ENCODE measurements at places on chromosomes 5 and 9.

GRCh38 chr5:109838157-109838556 is 148.4 kb downstream of the MAN2A1 start:
- DNase-seq, result no peak

- peak; percentile 79 for DNase-seq
These were observed 22.4 kb downstream of the CCL28 start for GRCh38 chr5:43389679-43390329.

DNA sequence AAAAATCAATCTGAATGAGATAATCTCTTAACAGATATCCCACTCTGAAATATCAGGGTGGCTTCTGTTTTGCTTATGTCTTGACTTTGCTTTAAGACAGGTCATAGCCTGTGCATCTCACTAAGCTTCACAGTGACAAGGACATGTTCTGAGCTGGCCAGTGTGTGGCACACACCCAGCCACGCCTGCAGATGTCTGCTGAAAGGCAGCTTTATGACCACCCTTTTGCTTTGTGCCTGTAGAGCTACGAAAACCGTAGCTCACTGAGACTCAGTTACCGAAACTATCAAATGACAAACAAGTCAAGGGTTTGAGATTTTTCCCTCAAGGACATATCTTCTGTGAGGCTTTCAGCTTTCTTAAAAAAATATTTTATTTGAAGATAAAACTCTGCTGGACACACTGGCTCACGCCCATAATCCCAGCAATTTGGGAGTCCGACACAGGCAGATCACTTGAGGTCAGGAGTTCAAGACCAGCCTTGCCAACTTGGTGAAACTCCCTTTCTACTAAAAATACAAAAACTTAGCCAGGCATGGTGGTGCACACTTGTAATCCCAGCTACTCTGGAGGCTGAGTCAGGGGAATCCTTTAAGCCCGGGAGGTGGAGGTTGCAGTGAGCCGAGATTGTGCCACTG is 233.2 kb downstream of the SPATA31A1 start:
- peak; percentile 42 for DNase-seq

DNA sequence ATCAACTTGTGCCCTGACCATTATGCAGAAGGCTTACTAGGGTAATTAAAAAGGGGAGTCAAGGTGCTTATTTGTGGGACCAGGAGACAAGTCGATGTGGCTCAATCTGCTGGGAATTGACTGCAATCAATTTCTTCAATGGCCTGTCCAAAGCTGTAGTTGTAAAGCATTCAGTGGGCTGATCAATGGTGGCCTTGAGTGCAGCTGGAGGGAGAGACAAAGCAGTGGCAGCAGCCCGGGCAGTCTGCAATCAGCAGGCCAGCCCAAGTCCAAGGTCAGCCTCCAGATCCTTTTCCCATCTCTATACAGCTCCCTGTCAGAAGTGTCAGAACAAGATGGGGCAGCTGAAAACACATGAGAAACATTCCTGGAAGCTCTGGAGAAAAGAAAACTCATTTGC is 51.0 kb upstream of the BRINP1 start:
- no peak for DNase-seq

DNA sequence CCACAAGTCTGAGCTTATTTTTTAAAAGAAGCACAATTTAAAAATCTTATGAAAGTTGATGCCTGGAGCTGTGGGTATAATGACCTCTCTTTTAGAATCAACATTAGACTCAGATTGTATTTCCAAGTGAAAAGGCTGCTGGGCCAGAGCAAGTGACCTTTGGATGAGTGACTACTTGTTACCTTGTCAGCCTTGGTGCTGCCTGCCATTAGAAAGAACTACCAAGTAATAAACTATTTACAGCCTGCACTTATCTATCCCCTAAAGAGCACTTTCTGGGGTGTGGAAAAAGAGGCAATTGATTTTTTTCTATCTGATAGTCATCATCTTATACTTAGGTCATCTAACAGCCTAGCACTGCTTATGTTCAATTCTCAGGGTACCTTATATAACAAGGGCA is 134.9 kb upstream of the FBXL17 start:
- DNase-seq, result no peak

GRCh38 chr9:14418941-14419937 is 105.3 kb upstream of the NFIB start:
- DNase-seq, result peak; percentile 45

DNA sequence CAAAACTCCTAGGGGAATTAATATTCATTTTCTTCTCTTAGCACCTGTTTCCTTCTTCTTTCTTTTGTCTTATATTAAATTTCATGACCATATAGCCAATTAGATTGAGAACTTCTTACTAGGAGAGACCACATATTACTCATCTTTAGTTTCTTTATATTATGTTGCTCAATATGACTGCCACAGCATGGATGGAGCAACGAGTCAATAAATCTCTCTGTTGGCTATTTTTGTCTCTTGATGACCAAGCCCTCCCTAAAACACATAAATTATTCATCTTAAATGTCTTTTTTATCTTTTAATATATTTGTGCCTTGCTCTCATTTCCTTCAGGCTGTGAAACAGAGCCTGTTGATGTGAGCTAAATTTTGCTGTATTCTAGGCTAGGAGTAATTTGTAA is 123.0 kb downstream of the ADAMTSL1 start:
- no peak for DNase-seq

DNA sequence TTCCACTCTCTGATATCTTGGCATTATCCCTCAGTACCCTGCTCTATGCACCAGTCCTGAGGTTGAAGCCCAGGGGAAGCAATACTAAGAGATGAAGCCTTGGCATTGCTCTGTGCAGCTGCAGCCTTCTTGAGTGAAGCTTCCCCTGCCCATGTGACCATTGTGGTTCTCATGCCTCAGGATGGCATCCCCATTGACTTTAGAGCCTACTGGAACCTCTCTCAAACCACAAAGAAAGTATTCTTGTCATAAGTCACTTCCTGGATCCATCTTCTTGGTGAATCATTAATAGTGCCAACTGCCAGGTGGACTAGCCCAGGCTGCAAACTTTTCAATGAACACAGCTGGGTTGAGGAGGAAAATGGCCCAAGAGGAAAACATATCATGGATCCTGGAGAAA is 283.9 kb upstream of the RFX3 start:
- no peak for DNase-seq

DNA sequence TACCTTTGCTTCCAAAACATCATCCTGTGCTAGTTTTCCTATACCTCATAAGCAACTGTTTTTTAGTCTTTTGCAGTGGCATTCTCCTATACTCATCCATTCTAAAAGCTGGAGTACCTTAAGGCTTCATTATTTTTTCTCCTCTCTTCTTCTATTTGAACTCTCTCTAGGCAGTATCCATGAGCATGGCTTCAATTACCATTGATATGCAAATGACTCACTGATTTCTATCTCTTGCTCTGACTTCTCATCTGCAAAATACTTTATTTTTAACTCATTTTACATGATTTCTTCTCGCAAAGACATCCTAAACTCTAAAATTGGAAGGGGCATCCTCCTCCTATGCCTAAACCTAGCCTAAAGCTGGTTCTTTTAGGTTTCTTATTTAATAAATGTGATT is 365.1 kb upstream of the NUDT12 start:
- no peak for DNase-seq

- DNase-seq, result no peak
These were observed 73.2 kb downstream of the PGM5 start for GRCh38 chr9:68429631-68430030.

DNA sequence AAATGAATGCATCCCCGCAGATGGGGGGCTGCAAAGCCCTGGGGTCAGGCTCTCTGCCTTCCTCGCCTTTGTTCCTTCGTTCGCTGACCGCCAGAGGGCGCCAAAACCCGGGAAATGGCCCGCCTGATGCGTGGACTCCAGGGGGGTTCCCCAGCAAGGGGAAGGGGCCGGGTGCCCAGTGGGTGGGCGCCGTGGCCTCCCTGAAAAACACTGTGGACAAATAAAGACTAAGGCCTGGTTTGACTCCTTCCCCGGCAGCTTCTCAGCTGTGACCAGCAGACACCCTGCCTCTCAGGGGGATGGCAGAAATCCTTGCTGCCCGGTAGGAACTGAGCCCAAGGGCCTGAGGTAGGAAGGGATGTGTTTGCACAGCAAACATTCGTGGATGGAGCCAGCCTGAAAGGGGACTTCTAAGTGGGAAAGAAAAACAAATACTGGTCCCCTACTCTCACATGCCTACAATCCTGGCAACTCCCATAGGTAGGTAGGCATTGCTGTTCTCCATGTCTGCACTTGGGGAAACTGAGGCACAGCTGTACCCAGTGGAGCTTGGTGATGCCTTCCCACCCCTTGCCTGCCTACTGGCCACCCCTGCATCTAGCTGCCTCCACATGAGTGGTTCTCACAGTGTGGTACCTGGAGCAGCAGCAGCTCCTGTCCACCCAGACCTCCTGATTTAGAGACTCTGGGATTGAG is 57.7 kb downstream of the DUSP1 start:
- DNase-seq, result no peak

- DNase-seq, result no peak
These were observed 35.1 kb downstream of the MUSK start for GRCh38 chr9:110703669-110704068.

GRCh38 chr9:131992906-131993657 is 86.6 kb downstream of the MED27 start:
- no peak for DNase-seq

DNA sequence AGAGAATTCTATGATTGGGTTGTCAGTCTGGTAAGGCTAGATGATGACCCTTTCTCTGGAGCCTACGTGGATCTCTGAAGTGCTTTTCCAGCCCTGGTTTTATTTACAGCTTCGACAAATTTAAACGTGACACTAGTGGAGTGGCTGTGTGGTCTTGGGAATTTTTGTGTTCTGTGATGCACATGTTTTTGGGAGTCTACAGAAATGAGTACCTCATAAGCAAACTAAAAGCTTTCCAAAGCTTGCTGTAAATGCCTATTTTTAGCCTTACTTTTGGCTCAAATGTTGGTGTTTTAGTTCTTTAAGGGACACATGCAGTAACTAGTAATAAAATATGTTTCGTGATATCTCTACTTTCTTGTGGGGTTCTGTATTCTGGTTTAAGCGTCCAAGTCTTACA is 3.3 kb downstream of the LARP1 start:
- DNase-seq, result no peak

DNA sequence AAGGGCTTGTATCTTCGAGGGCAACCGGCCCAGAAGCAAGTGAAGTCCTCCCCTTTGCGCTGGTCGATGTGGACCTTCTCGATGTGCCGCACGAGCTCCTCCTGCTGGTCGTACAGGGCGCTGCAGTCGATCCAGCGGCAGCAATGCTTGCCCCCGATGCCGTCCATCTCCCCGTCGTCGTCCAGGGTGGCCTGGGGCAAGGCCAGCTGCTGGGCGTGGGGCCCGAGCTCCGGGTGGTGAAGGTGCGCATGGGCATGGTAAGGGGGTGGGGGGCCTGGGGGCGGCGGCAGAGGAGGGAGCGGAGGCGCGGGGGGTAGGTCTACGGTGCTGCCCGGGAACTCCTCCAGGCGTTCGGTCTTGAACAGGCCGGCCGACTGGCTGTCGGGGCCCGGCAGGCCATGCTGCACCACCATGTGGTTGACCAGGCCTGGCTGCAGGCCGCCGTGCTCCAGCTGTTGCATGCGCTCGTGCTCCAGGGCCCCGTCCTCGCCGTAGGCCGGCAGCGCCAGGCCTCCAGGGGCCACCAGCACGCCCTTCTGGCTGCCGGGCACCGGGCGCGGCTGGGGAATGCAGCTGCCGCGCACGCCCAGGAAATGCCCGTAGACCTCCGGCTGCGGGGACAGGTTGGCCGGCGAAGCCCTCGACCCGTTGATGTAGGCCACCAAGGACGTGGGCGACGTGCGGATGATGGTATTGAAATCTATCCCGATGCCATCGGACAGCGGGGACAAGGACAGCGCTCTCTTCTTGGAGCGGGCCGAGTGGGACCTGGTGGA is 181.8 kb downstream of the GLIS3 start:
- no peak for DNase-seq

- no peak for DNase-seq
These were observed 287.4 kb upstream of the ACTBL2 start for GRCh38 chr5:57770039-57770438.

- no peak for DNase-seq
These were observed 29.3 kb upstream of the ABL1 start for GRCh38 chr9:130805510-130806326.

GRCh38 chr9:93574091-93574899 is 2.1 kb upstream of the PHF2 start:
- no peak for DNase-seq

DNA sequence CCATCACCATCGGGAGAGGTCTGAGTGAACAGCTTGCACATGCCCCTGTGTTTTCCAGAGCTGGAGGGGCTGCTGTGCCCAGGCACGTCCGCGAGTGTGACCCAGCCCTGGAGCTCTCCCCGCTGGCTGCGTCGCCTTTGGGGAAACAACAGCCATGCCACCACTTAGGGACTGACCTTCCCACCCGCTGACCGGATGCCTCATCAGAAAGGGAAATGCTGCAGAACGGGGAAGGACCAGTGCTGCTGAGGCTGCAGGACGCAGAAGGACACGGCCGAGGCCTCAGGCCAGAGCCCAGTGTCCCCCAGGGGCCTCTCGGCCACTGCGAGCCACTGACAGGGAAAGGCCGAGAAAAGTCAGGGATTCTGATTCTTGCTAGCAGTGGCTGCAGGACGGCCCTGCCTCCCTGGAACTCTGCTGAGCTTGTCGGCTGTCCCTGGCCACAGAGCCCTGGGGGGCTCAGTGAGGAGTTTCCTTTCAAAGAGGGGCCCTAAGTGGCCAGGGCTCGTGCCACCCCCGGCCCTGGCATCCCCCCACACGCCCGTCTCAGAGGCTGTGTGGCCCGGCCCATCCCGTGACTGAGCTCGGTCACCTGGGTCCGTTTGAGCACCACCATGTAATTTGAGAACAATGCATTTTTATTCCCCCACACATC is 130.8 kb downstream of the ZNF354C start:
- DNase-seq, result no peak

- no peak for DNase-seq
These were observed 268.2 kb downstream of the BRINP1 start for GRCh38 chr9:119101048-119101447.

GRCh38 chr9:68844631-68845612 is 139.9 kb downstream of the PIP5K1B start:
- DNase-seq, result peak; percentile 35

- DNase-seq, result no peak
These were observed 9.7 kb downstream of the SEMA6A start for GRCh38 chr5:116564756-116565490.

DNA sequence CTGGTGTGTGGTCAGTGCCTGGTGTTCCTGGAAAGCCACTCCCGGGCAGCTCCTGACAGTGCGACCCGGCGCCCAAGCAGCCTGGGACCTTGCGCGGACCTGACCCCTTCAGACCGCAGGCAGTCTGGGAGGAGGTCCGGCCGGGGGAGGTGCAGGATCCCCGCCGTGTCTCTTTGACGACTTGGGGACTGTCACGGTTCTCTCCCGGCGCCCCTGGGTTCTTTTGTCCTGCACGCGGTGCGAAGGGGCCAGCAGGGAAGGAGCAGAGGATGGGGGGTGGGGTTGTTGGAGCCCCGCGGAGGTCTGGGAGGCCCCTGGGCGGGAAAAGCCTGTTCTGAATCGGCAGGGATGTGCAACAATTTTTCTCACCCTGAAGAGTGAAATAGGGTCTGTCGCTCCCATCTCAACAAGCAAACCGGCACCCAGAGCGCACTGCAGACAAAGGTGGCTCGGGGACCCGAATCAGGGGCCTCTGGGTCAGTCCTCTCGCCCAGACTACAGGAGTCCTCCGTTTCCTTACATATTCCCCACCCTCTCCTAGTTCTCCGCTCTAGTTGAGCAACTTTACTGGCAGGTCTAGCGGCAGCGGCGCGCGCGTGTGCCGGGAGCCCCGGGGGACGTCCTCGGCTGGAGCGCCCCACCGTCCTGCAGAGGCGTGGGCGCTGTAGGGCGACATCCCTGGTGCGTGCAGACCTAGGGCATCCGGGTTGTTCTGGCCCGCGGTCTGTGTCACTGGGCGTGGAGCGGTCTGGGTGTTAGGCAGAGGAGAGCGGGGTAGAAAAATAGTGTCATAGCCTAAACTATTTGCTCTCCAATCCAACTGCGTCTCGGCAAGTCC is 1.2 kb downstream of the VCAN start:
- peak; percentile 13 for DNase-seq
